ENCODE measurements at places on chromosomes 12 and 14.

- DNase-seq = no peak
Measured at GRCh38 chr14:65069874-65070413, 32.4 kb downstream of the MAX start.

DNA sequence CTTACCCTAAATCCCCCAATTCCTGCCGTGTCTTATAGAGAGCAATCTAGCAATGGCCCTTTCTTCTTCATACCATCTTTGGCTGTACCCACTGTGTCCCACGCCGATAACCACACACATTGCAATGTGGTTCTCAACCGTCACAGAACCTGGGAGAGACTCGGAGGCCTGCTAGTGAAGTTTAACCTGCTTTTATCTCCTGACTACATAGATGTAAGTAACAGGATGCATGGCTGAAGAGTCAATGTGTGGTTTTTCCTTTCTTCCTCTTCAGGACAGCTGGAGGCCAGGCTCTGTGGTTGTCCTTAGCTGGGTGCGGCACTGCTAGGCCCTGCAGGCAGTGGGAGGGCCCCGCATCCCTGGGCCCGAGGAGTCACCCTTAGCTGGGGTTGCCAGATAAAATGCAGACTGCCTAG is 51.3 kb downstream of the ZNF664 start:
- DNase-seq = no peak

GRCh38 chr14:34671716-34672115 is 41.8 kb upstream of the SNX6 start:
- no peak for DNase-seq

DNA sequence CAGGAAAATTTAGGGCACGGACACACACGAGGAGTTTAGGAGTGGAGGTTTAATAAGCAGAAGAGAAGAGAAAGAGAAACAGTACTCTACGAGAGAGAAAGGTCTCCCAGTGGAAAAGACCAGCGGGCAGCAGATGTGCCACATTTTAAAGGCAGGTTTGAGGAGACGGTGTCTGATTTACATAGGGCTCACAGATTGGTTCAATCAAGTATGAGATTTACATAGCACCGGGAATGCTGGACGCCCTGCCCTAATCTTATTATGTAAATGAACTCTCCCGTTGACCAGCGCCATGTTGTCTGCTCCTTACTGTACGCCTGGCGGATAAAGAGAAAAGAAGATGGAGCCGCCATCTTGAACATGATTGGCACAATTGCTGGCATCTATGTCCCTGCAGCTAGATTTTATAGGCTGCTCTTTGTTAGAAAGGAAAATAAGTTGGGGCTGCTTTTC is 17.9 kb downstream of the NFKBIA start:
- DNase-seq = no peak

DNA sequence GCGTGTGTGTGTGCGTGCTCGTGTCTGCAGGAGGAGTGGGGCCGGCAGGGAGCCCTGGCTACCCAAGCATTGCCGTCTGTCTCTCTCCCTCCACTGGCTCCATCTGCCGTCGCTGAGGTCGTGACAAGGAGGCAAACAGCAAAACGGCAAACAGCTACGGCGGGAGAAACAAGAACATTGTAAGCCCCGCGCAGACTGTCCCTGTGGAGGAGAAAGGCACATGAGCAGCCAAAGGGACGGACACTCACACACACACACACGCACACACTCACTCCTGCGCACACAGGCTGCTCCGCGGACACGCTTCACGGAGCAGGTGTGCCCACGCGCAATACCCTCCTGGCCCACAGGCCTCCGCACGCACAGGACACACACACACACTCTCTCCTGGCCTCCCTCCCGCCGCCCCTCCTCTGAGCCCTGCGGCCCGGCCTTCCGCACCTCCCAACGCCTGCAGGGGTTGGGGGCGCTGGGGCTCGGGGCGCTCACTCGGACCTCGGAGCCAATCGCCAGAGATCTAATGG is 905 bp downstream of the CISTR start:
- no peak for DNase-seq

GRCh38 chr14:94054401-94054800 is 26.6 kb downstream of the DDX24 start:
- DNase-seq = no peak

- DNase-seq = no peak
Measured at GRCh38 chr14:100731011-100731670, 4.4 kb downstream of the DLK1 start.

GRCh38 chr12:29155079-29155478 is 6.0 kb downstream of the FAR2 start:
- DNase-seq = no peak

DNA sequence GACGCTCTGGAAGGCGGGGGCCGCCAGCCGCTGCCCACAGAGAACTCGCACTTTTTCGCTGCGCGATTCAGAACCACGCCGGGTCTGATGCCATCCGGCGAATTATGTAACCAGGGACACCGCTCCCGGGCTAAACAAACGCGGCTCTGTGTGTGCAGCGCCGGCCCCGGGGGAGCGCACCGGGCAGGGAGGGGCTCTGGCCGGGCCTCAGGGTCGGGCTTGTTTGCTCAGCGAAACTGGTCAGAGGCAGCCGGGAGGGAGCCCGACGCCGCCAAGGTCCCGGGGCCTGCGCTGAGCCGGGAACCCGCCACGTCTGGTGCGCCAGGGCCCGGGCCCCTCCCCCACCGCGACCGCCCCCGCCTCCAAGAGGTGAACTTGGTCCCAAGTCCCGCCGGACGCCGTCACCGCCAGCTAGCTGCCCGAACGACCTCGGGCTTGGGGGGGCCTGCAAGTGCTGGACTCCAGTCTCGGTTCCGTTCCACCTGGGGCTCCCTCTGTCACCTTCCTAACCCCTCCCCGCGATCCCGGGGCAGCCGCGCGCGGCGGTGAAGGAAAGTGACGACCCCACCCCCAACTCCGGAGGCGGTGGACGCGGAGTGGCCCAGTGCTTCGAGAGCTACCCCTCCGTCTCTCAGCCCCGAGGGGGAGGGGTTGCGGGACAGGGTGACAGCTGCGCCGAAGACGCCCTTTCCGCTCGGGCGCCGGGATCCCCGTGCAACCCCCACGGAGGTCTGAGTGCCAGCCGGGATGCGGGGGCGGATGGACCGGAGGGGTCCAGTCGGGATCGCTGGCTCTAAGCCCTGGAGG is 848 bp downstream of the CTDSP2 start:
- DNase-seq = no peak

DNA sequence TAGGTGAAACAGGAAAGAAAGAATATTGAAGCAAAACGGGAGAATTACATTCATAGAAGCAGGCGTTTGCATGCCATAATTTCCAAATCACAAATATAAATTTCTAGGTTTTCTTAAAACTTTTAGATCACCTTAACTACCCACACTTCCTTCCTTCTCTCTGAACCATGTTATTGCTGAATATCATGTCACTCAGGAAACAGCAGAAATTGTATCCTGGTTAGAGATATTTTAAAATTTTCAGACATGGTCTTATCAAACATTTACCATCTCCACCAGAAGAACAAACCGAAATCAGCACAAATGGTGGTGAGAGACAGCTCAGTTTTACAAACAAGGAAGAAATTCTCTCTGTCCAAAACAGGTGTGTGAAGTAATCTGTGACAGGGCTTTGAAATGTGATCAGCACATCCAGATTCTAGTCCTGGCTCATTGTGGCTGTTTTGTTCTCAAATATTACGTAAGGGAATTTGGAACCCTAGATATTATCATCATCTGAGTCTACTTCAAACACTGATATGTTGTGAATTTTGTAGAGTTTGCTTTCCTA is 16.3 kb downstream of the TESPA1 start:
- DNase-seq = no peak

DNA sequence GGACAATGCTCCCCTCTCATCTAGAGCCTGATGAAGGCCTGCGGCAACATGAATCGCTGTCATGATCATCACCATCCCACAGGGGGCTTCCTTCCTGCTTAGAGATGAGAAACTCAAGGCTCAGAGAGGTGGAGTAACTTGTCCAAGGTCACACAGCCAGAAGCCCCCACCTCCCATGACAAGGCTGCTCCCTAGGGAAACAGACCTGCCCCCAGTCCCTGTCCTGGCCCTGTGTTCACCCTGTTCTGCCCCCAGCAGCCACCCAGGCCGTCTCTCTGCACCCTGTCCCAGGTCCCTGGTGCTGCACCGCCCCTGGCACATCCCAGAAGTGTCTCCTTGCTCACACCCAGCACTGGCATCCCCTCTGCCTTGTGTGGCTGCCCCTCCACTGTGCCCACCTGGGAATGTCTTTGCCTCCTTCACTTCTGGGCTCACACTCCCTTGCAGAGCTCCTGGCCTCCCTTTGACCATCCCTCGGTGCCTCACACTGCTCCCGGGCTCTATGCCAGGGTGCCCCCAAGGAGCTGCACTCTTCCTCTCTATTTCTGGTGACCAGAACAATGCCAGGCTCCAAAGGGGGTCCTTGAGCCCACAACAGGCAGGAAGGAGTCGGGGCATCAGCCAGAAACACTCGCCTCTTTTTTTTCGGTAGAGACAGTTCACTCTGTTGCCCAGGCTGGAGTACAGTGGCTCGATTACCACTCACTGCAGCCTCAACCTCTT is 70.5 kb downstream of the BCL11B start:
- no peak for DNase-seq

DNA sequence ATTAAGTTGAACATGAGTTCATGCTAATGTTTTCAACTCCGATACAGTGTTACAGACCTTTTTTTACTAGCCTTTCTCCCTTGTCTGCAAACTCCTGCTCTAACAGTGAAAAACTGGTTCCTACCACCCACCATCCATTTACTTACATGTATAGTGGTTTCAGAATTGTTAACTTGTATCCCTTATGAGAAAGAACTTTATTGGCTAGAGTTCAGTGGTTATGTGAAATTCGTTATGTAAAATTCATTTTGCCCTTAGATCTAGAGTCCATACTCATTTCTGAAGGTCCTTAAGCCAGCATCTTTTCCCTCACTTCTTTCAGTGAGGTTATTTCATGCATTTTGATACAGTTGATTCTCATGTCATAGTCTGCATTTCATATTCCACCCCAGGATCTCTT is 51.0 kb downstream of the PRKCH start:
- no peak for DNase-seq

GRCh38 chr12:113929312-113929989 is 36.7 kb downstream of the RBM19 start:
- no peak for DNase-seq

GRCh38 chr14:51093371-51094281 is 1.3 kb downstream of the TRIM9 start:
- no peak for DNase-seq

DNA sequence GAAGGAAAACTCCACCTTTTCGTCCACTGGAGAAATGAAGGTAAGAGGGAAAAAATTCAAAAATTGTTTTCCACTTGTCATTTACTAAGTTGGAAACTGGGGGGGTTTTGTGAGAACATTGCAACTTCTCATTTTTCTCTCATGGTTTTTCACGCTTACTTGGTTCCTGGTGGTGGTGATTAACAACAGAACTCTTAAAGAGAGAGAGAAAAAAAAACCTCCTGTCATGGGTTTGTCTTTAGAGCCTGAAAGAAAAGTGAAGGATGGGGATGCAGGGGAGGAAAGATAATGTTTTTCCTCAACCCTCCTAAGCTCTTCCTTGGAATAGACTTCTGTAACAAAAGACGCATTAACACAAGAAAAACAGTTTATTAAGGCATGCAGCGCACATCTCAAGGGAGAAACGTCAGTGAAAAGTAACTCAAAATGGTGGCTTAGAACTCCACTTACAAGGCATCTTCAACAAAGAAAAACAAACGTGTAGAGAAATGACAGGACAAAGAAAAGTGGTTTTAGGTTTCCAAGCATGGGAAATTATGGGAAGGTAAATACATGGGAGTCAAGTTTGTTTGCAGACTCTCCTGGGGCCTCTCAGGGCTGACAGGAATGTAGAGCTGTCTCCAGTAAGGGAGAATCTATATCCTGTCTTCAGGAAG is 81.9 kb upstream of the ATF7IP start:
- DNase-seq = no peak

- no peak for DNase-seq
Measured at GRCh38 chr14:71489742-71490141, 442.5 kb upstream of the RGS6 start.

DNA sequence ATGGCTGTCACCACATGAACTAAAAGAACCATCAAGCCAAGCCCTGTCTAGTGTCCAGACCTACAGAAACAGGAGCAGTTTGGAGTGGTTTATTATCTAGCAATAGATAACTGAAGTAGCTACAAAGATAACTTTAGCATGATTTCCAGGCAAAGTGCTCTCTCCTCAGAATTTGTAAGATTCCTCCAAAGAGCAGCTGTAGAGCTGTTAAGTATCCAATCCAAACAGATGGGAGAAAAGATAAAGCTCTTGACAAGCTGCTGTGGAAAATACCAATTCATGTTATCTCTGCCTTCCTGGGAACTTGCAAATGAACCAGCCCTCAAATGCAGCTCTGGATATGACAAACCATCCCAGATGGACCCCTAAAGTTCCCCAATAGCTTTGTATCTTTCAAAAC is 78.9 kb upstream of the RESF1 start:
- no peak for DNase-seq

DNA sequence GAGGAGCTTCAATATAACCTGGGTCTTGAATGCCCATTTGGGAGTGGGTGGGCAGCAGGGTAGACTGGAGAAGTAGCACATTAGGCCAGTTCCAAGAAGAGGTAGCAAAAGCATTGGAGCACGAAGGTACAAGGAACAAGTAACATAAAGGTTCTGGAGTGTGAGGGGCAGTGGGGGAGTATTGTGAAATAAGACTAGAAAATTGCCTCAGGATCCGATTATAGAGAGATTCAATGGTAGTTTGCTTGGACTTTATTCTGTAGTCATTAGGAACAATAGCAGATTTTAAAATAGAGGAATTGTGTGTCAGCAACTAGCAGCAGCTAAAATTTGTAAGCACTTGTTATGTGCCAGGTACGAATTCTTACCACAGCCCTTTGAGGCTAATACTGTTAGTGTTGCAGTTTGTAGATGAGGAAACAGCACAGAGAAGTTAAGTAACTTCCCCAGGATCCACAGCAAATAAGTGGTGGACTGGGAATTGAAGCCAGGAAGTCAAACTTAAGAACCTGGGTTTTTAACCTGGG is 61.8 kb downstream of the PPFIBP1 start:
- no peak for DNase-seq

DNA sequence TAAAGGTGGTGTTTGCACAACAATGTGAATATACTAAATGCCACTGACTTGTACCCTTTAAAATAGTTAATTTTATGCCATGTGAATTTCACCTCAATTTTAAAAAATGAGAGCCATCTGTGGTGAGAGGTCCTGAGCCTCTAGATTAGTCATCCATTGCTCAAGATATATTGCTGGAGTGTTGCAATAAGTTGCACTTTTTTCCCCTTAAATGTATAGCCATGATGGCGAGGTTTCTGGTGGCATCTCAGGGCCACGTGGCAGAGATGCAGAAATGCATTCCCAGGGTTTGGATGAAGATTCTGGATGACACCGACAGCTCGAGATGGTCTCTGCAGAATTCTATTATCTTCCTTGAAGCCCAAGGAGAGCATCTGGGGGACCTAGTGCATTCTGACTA is 153.7 kb downstream of the AACS start:
- no peak for DNase-seq

DNA sequence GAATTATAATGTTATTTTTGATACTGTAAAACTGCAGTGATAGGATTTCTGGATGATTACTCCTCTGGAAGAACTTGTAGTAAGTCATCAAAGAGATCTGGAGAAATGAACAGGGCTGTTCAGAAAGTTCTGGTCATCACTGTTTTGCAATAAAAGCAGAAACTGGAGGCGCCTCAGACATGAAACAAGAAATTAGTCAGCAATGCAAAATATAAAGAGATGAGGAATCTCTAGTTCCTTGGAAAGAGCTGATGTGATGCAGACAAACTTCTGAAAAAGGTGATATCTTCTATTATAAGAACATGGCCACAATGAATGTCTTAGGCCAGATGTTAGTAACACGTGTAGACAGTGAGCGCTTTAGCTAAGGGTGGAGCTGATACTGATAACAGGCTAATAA is 9.5 kb downstream of the ACIN1 start:
- no peak for DNase-seq

Measured in stimulated activated CD4-positive, alpha-beta T cell treated with anti-CD3 and anti-CD28 coated beads, Interleukin-1b, Interleukin-23, amount 100 ng/mL, for 1 hour (primary cell).